Motor neuron (in vitro differentiated cells): ENCODE measurements at places on chromosomes 16 and 17. TPM values are rescaled to one million over a fixed set of nuclear protein-coding genes. Genes with fewer than 3 reads are reported as not detected.

GRCh38 chr16:89133457-89134127 is 38.0 kb upstream of the CDH15 start:
- ATAC-seq, result no peak

DNA sequence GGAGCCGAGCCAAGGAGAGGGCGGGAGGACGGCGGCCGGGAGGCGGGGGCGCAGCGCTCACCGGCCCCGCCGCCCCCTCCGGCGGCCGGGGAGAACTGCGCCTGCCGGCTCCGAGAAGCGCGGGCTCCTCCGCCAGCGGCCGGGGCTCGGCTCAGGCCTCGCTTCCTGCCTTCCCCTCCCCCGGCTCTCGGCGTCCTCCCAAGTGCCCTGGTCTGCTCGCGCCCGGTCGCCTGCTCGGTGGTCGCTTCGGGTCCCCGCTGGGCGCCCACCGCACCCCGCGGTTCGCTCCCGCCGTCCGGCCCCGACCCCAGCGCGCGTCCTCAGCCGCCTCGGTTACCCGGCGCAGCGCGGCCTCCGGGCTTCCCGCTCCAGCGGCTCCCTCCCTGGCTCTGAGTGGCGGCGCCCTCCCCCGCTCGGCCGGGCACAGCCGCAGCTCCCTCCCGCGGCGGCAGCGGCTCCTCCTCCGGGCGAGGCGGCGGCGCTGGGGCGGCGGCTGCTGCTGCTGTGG is 313 bp downstream of the UBTF start:
- ATAC-seq, result peak; percentile 27

- no peak for ATAC-seq
Measured at GRCh38 chr17:34549966-34550365, 29.4 kb upstream of the TMEM132E start.

- peak; percentile 14 for ATAC-seq
Measured at GRCh38 chr16:29994600-29995323, 655 bp downstream of the HIRIP3 start.

GRCh38 chr16:66359811-66360608 is 6.5 kb upstream of the CDH5 start:
- no peak for ATAC-seq

DNA sequence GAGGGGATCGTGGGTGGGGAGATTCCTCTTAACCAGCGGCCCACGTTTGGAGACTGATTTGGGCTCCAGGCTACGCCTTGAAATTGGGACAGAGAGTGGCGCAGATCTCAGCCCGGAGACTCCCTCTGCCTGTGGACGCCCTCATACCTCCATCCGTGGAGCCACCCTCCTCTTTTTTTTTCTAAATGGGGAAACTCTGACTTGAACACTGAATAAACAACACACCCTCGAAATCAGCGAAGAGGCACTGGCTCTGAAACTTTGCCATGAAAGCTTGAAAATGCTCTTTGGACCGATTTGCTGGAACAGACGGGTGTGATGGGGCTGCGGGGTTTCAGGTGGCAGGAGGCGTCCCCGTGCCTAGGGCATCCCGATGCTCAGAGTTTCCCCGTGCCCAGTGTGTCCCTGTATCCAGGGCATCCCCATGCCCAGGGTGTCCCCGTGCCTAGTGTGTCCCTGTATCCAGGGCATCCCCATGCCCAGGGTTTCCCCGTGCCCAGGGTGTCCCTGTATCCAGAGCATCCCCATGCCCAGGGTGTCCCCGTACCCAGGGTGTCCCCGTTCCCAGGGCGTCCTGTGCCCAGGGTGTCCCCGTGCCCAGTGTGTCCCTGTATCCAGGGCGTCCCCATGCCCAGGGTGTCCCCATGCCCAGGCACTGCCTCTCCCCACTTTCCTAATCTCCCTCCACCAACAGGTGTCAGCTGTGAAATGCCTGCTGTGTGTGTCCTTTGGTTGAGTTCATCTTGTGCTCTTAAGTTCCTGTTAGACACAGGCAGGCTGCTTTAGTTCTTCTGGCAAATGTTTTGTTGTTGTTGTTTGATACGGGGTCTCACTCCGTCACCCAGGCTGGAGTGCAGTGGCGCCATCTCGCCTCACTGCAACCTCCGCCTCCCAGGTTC is 187.0 kb downstream of the SEC14L1 start:
- no peak for ATAC-seq

DNA sequence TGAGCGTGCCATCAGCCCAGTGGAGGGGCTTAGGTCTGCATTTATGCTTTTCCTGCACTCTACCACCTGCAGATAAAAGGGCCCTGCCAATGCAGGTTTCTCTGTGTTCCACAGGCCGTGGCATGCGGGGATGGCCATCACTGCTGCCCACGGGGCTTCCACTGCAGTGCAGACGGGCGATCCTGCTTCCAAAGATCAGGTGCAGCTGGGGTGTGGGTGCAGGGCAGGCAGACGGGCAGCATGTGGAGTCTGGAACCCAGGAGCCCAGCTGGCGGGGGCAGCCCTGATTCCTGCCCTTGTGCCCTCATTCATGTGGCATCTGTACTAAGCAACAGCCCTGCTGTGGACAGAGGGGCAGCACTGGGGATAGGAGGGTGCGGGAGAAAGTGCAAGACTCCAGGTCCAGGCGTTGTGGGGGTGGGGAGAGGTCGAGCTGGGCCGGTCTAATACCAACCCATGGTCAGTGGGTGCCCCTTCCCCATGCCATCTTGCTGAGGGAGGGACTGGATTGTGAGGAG is 4.5 kb downstream of the GRN start:
- ATAC-seq, result no peak

GRCh38 chr17:10192461-10192860 is 5.9 kb downstream of the GAS7 start:
- peak; percentile 41 for ATAC-seq

- ATAC-seq, result no peak
Measured at GRCh38 chr16:54275956-54276355, 10.6 kb downstream of the IRX3 start.

GRCh38 chr16:11167581-11167980 is 88.4 kb downstream of the SOCS1 start:
- ATAC-seq, result no peak

- ATAC-seq, result no peak
Measured at GRCh38 chr17:33653399-33653788, 360.3 kb upstream of the ASIC2 start.

DNA sequence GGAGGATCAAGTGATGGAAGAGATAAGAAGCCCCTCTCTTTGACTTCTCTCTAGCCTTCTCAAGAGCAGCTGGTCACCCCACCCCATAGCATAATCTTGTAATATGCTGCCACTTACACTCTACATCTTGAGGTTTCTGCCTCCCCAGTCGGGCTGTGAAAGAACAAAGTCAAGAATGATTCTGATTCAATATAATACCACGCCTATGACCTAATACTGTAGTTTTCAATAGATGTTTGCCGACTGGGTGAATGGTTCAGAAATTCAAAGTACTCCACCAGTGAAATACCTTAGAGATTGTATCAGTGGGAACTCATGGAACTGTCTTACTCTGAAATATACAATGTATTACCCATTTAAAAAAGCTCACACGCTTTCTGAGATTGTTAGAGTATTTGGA is 93.0 kb upstream of the ZFHX3 start:
- no peak for ATAC-seq

GRCh38 chr17:45368651-45369050 is 51.8 kb upstream of the MAP3K14 start:
- no peak for ATAC-seq

GRCh38 chr17:72588961-72589360 is 468.1 kb downstream of the SOX9 start:
- ATAC-seq, result no peak

DNA sequence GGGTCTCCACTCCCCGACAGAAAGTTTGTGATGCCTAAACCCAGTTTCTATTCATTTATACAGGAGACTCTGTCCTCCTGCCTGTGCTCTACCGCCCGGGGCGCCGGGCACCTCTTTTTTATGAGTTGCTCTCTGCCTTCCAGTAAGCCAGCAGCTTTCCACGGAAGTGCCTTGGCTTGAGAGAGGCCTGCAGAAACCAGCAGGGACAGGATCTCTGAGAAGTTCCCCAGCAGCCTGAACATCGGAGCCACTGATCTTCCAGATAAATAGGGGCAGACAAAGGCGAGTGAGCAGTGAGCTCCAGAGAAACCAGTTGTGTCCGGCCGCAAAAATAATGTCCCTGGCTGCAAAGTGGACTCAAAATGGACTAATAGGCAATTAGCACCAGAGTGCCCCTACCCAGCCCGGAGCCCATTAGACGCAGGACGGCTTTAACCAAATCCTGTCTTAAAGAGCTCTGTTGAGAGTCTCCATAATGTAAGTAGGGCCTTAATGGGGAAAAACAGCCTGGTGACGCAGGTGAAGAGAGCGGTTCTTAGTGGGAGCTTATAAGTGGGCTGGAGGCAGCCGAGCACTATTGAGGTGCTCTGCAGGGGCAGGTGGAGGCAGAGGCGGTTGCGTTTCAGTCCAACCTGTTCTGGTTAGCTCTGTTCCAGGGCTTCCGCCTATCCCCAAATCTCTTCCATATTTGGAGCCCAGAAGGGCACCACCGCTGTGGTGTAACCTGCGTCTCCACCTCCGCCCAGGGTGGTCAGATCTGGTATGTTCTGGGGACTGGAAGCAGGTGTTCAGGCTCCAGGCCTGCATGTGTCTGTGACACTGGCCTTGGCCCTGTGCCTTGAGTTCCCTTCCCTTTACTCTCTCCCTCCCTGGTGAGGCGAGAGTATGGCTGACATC is 74.1 kb downstream of the NT5M start:
- no peak for ATAC-seq

GRCh38 chr17:50492214-50492613 is 13.6 kb downstream of the RSAD1 start:
- ATAC-seq, result no peak

GRCh38 chr17:50828508-50829170 is 6.7 kb upstream of the WFIKKN2 start:
- ATAC-seq, result no peak

DNA sequence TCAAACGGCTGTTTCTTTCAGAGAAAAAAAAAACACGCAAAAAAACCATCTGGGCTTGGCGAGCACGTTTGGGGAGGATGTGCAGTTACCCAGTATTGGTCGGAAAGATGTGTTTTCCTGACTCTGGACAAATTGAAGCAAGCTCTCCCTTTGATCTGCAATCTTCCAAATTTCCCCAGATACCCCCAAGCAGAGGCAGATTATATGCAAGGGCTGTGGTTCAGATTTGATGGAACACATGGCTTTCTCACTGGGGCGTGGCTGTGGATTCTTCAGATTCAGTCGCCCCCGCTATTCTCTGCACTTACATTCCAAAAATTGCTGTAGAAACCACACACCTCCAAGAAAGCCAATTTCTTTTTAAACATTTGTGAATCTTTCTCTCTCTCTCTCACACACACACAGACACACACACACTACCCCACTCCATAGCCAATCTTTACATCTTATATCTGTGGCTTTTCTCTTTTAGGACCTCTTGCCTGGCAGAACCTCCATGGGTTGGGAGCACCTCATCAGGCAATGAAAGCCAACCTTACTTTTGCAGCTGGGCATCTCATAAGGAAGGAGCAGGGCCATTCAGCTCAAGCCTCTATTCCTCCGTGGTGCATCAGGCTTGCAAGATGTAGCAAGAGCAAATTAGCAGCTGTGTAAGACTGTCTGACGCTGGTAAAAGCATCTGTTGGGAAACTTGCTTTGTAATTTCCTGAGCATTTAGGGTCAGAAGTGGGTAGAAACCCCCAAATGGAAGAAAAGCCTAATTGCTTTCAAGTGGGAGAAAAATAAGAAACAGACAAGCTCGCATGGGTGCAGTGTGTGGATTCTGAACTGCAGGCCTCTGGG is 103.9 kb upstream of the FAM20A start:
- no peak for ATAC-seq

DNA sequence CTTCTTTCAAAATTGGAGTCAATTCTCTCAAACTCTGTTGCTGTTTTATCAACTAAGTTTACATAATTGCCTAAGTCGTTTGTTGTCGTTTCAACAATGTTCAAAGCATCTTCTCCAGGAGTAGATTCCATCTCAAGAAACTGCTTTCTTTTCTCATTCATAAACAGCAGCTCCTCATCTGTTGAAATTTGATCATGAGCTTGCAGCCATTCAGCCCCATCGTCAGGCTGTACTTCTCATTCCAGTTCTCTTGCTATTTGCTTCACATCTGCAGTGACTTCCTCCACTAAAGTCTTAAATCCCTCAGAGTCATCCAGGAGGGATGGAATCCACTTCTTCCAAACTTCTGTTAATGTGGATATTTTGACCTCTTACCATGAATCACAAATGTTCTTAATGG is 230.6 kb downstream of the IRF8 start:
- ATAC-seq, result no peak

TBC1D3I gene
- total RNA-seq, result 0.42 TPM in 1 of 2 replicates, not detected in the other

RNU2-1 gene
- total RNA-seq, result not detected in 2 replicates

BRICD5 gene
- 4.6 and 7.3 TPM in 2 replicates for total RNA-seq

C17orf75 gene
- 38.3 and 41.5 TPM in 2 replicates for total RNA-seq

PPP1R27 gene
- total RNA-seq, result 0.73 and 1.2 TPM in 2 replicates

HOXB3 gene
- total RNA-seq, result 35.5 and 41.4 TPM in 2 replicates

TMEM235 gene
- not detected in 2 replicates for total RNA-seq

TP53TG3 gene
- total RNA-seq, result 0.14 TPM in 1 of 2 replicates, not detected in the other

LRRC46 gene
- 0.54 and 0.63 TPM in 2 replicates for total RNA-seq

MILR1 gene
- total RNA-seq, result 1.9 and 2.4 TPM in 2 replicates

KDM6B gene
- 25.7 and 32.8 TPM in 2 replicates for total RNA-seq
